ENCODE measurements at places on chromosomes 2 and 18.
A peak's percentile ranks its signal among the peaks of the same experiment; 100 is the strongest.

DNA sequence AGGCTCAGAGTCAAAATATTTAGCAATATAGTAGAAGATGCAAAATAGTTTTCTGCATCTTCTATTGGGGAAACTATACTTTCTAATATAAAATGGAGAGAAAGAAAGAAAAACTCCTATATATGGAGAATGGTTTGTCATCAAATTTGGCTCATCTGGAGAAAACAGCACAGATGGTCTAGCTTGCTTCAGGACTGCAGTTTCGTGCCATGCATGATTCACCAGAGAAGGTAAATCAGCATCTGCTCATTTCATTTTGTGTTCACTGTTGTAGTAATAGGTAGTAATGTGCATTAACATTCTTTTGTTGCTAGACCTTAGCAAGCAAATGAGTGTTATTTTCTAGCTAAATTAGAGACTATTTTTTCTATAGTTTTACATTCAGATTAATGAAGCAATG, 179.0 kb downstream of the ASXL3 start:
- DNase-seq: no peak

GRCh38 chr18:28044036-28044435, 132.9 kb downstream of the CDH2 start:
- no peak for DNase-seq

DNA sequence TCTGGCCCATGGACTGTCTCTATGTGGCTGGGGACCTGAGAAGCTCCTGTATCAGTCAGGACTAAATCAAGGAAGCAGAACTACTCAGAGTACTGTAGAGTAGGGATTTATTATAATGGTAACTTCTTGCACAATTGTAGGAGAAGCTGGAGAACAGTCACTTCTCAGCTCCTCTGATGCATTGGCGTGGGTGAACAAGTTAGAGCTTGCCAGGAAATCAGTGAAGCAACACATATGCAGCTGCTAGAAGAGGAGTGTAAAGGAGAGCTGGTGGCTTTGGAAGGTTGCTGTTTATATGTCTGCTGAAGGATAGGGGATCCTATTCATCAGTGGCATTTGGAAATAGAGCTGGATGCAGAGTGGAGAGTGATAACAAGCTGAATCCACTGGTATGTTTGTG, 215.5 kb upstream of the CWC22 start:
- no peak for DNase-seq

GRCh38 chr2:68463287-68463877, 3.7 kb downstream of the FBXO48 start:
- DNase-seq: peak; percentile 67

GRCh38 chr2:172072303-172072702, 13.0 kb upstream of the DLX1 start:
- DNase-seq: no peak

DNA sequence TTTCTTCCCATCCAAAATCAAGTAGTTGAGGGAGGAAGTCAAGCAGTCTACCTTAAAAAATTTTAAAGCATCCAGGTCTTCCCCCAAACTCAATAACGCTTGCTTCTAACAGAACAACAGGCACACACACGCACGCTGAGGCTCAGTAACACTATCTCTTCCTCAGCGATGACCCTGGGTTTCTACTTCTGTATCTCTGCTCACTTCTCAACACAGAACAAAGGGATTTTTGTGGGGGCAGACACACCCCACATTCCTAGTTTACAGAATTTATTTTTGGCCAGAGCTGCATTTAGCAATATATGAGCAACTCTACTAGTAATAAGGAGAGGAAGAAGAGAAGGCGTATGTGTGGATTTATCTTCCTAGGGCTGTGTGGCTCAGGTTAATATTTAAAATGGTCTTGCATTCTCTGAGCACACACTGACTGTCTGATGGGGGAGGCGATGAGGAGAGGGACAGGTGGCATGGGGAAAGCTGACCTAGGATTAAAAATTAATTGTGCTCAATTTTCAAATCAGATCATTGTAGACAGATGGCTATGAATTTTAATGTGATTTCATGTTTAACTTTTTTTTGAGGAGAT, 71.3 kb upstream of the PPM1B start:
- no peak for DNase-seq

DNA sequence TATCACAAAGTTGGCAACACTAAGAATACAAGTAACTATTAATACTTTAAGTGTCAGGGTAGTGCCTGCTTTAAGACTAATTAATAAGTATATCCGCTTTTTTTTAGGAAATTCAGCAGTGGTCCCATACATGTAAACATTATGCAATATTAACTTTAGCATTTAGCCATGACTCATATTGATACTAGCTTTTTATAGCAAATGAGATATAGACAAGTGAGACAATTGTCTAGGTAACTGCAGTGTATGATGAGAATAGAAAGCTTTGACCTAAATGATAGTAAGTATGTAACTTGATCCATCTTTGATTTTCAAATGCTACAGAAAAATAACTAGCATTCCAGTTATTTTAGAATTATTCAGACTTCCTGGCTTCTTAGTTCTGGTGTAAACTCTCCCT, 27.4 kb upstream of the VRK2 start:
- no peak for DNase-seq

GRCh38 chr2:11578986-11579774, 45.3 kb downstream of the GREB1 start:
- DNase-seq: no peak

DNA sequence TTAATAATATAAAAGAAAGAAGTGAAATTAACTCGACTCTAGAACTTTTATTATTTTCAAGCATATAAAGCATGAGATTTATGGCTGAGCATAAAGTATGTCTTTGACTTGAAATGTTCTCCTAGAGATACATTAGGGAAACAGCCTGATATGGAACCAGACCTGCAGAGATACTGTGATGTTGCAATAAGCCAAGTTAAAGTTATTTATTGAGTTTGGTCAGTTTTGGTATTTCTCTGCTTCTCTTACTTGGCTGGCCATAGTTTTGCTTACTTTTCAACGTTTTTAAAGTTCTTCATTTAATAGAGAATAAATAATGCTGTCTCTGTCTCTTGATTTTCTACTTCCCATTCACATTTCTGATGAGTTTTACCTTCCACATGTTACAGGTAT, 76.0 kb downstream of the GFPT1 start:
- DNase-seq: no peak

Data from M059J (cell line).